Endothelial cell (in vitro differentiated cells): ENCODE measurements at places on chromosomes 6 and 20.

GRCh38 chr20:13517831-13518230 lies 120.9 kb downstream of the TASP1 start:
- DNase-seq = no peak

GRCh38 chr20:4697831-4698221 lies 23.9 kb upstream of the PRND start:
- DNase-seq = no peak

- no peak for DNase-seq
Measured at GRCh38 chr6:148874698-148875293, 128.0 kb downstream of the UST start.

- no peak for DNase-seq
Measured at GRCh38 chr20:1324598-1325172, 4.3 kb downstream of the SDCBP2 start.
